ENCODE measurements at places on chromosomes 2 and 18.

DNA sequence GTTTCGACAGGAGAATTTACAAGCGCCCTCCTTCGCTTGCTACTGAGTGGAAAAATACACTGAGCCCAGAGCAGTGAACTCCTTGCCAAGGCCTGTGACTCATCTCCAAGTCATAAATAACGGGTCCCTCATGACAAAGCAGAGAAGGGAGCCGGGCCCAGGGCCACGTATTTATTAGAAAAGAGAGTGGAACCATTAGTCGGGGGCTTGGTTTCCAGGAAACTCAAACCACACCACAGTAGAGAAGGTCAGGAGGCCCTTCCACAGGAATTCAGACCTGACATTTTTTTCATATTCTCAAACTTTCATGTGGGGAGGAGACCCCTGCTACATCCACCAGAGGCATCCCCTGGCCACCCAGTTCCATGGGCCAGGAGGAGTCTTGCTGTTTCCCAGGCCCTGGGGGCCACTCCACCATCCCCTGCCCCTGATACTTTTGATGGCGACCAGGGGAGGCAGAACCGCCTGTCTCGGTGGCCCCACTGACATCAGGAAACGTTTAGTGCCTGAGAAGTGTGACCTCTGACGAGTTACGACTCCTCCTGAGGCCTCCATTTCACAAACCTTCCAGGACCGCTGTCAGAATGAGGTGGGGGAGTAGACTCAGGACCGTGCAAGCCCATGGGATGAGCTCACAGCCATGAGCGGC is 289.7 kb downstream of the DYSF start:
- DNase-seq: peak; percentile 19

DNA sequence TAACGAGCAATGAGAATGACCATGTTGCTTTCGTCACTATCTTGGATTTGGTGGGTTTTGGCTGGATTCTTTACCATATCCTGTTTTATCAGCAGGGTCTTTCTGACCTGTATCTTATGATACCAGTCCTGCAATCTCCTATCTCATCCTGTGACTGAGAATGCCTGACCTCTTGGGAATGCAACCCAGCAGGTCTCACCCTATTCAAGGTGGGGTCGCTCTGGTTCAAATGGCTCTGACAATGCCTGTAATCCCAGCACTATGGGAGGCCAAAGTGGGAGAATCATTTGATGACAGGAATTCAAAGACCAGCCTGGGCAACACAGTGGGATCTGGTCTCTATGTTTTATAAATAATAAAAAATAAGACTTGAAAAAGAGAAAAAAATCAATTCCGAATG is 173.5 kb downstream of the ACTR3 start:
- DNase-seq: no peak

DNA sequence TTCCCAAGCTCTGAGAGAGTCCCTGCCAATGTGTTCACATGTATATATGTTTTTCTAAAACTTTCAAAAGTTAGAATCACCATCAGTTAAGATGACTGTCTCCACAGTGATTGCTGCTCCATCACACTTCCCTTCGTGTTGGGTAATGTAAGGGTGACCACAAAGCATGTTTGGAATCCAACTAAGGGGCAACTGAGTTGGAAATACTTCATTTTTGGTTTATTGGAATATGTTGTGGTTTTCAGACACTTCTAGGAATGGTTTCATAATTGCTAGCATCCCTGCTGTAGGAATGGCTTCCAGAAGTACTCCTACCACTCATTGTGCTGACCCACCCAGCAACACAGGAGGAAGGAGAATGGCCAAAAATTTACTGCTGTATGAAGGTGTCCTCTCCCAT is 212.5 kb upstream of the GULP1 start:
- no peak for DNase-seq

DNA sequence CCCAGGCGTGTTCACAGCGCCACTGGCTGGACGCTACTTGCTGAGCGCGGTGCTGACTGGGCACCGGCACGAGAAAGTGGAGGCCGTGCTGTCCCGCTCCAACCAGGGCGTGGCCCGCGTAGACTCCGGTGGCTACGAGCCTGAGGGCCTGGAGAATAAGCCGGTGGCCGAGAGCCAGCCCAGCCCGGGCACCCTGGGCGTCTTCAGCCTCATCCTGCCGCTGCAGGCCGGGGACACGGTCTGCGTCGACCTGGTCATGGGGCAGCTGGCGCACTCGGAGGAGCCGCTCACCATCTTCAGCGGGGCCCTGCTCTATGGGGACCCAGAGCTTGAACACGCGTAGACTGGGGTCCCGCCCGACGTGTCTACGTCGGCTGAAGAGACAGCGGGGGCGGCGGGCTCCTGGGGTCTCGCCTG is 891 bp upstream of the KHK start:
- peak; percentile 74 for DNase-seq

DNA sequence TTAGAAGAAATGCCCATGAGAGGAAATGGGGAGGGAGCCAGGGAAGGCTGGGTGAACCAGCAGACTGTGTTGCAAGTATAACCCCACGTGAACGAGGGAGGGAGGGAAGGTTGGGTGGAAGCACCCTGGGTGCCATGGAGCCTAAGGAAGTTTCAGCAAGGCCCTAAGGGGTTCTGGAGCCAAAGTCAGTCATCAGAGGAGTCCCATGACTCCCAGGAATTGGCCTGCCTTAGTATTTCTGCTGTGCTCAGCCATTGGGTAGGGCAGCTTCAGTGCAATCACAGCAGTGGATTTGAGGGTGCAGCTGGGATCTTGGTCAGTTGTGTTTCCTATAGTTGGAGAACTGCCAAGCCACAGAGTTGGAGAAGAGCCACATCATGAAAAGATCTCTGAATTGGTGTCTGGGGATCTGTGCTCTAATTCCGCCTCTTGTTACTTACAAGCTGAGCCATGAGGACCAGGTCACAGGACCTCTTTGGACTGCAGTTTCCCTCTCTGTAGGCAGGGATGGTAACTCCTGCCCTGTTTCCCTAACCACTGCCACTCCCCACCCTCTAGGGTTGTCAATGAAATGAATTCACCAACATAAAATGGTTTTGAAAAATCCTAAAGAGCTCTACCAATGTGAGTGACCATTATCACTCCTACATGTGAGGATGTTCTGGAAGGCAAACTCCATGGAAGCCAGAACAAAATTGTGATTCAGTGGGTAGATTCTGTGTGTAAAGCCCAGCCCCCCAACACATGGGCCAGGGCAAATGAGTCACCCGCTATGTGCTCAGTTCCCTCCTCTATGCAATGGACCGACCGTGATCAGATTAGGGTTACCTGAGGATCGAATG is 108.9 kb downstream of the CLIP4 start:
- DNase-seq: peak; percentile 11

DNA sequence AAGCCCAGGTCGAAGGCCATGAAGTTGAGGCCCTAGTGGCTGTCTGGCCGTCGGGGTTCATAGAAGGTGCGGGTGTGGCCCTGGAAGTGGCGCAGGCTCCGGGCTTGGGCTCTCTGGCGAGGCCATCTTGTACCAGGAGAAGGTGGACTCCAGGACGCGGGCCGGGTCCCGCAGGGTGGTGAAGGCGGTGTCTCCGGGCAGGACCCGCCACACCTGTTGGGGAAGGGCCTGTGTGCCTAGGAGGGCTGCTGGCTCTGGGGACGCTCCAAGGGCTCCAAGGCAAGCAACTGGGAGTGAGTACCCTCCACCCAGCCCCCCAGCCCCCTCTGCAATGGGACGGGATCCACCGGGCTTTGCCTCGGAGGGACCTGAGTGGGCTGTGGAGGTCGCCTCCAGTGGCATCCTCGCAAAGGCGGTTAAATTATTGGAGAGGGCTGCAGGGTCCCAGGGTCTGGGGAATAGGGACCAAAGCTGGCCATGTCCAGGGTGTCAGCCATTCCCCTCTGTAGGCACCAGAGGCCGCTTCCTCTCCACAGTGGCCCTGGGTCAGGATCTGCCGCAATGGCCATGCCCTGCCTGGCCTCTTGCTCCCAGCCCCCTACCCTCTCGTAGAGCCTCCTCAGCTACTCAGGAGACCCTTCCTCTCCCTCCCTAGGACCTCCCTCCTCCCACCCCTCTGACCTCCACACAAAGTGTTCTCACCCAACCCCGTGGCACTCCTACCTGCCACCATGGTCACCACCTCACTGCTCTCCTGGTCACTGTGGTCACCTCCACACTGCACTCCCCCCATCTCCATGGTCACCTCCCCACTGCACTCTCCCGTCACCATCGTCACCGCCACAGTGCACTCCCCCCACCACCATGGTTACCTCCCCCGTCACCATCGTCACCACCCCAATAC is 10.3 kb downstream of the AQP12A start:
- no peak for DNase-seq

- no peak for DNase-seq
These were observed 185.8 kb downstream of the GFPT1 start for GRCh38 chr2:69201259-69201658.

DNA sequence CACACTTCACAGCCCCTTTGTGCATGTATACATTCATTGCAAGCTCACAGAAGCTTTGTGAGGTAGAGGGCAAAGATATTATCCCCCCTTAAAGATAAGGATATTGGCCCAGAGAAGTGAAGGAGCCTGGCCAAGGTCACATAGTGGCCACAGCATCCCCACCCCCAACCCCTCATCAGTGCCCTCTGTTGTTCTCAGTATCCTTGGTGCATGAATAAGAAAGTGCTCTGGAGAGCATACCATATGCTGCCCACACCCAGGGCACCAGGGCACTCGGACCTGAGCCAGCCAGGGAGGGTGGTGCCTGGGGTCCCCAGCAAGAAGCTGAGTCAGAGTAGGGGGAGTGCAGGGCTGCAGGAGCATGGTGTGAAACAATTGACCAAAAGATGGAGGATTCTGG is 3.3 kb downstream of the DYSF start:
- DNase-seq: no peak

DNA sequence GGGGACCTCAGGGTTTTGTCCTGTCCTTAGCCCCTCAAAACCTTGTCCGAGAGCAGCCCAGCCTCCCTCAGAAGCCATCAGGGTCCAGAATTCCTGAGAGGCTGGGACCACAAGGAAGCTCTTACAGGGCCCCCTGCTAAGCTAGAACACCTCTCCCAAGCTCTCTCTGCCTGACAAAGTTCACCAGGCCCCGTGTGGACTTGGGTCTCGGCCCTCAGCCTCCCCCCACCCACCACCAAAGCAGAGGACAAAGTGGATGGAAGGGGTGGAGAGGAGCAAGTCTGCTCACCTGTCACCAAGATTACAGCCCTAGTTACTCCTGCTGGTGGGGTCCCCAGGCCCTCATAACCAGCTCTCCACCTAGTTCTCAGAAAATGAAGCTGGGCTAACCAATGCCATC is 16.8 kb downstream of the RAB11FIP5 start:
- DNase-seq: no peak

- DNase-seq: no peak
These were observed 79.2 kb downstream of the SETBP1 start for GRCh38 chr18:44759925-44760342.

DNA sequence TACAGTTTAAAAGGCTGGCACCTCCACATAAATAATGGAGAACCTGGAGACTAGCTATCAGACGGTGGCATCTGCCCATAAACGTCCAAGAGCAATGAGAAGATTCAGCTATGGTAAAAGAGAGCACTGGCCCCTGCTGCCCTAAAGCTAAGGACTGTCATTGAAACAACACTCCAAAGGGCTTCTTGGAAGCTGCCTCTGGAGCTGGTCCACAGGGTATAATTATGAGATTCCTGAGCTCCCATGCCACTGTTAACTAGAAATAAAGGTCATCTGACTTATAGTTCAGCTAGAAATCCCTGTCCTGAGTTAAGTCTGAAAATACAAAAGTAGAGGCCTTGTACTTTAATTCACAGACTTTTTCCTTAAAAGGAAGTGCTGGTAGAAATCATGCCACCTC is 39.9 kb upstream of the RBMS1 start:
- DNase-seq: no peak

DNA sequence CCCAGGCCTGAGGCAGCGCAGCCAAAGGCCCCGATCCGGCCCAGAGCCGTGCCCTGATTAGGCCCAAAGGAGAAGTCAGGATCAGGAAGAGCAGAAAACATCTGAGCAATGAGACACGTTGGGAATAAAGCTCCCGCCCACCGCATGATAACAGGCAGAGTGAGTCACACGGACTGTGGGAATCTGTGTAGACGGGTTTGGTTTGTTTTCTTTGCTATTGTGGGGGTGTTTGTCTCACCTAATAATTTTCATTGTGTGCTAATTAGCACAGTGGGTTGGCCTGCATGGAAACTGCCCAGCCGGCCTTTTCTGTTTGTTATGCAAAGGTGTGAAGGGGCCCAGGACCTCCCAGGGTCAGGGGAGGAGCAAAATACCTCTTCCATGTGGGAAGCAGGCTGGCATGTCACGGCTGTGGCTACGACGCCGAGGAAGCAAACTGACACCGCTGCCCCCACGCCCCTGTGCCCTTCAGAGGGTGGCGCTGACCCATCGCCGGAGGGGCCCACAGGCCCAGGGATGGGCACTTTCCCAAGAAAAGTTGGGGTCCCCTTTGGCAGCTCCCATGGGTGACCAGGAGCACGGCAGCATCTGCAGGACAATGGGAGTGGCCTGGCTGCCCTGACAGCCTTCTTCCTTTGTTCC is 68.4 kb upstream of the CTDP1 start:
- no peak for DNase-seq

- DNase-seq: no peak
These were observed 583.4 kb downstream of the ZEB2 start for GRCh38 chr2:143936538-143936847.

DNA sequence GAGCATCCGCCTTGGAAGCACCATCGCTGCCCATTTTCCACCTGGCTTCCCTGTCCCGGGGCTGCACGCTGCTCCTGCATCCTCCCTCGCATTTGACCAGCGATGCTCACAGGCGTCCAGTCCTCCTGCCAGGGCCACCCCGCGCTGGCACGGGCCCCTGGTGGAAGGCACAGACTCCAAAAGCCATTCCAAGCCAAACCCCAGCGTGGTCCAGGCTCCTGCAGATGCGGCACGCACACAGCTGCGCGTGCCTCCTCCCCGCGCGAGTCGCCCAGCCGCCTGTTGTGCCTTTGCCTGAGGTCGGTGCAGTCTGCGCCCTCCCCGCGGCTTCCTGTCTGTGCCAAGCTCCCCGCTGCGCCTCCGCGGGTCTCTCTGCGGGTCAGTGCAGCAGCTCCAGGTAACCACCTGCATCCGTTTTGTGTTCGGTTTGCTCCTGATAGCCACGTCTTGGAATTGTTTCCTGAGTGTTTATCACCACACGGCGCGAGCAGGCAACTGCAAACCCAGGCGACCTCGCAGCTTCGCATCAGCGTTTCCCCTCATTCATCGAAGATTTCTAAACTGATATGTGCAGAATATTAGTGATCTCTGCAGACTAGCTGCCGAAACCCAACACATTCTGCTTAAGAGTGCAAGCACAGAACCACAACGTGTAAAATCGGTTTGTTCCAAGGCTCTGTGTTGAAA is 65.2 kb upstream of the SALL3 start:
- no peak for DNase-seq

- no peak for DNase-seq
These were observed 760.5 kb downstream of the SATB2 start for GRCh38 chr2:198697218-198697617.

DNA sequence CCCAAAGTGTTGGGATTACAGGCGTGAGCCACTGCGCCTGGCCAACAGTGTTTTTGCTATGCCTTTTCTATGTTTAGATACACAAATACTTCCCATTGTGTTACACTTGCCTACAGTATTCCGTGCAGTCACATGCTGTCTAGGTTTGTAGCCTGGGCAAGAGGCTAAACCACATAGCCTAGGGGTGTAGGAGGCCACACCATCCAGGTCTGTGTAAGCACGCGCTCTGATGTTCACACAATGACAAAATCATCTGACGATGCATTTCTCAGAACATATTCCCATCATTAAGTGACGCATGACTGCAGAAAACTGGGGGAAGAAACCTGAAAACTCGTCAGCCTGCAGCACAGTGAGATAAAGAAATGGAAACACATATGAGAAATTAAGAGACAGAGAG is 46.1 kb upstream of the TWIST2 start:
- no peak for DNase-seq

Data from hematopoietic multipotent progenitor cell treated with erythropoietin and hydrocortisone succinate and interleukin-3 and kit ligand, for 8 days (in vitro differentiated cells).